ENCODE measurements at places on chromosomes 16 and 17. TPM values are rescaled to one million over a fixed set of nuclear protein-coding genes. Genes with fewer than 3 reads are reported as not detected.

DNA sequence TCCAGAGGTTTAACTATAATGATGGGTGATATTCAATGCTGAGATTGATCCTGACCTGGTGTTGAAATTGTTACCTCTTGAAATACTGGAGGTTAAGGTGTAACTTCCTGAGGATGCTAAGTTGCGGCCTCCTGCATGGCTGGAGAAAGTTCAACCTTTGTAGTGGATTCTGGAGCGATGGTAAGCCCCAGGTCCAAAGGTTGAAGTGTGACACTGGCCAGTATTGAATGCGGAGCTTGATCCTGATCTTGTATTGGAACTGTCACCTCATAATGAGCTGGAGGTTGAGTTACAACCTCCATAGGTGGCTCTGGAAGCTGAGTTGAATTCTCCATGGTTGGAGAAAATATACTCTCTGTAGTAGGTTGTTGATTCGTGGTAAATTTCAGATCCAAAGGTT, 17.0 kb downstream of the RDM1 start:
- DNase-seq = no peak

DNA sequence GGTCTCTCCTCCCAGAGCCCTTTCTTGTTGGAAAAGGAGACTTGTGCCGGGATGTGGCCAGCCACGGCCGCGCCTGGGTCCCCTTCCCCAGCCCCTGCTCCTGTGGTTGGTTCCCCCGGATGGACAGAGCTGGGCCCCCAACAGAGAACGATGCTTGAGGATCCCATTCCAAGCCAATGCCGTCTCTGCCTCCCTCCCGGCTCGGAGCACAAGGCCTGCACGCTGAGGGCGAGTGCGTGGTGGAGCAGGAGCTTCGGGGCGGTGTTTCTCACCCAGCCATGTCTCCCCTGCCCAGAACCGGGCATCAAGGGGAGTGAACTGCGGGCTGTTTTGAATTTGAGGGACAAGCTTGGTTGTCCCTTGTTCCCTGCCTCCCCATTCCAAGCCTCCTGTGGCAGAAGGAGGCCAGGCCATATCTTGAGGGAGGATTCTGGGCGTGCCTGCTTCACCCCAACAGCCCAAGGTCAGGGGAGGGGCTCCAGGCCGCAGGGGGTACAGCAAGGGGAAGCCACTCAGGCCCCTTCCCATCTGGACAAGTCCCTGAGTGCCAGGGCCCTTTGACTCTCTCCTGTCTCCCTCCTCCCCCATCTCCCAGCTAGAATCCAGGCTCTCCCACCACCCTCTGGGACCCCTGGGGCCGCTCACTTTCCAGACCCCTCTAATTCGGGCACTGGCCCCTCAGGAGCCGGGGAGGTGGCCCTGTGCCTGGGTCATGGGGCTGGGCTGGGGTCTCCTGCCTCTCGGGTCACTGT, 43.6 kb downstream of the SOCS3 start:
- DNase-seq = no peak

ALOX12 gene
- not detected for total RNA-seq

DNA sequence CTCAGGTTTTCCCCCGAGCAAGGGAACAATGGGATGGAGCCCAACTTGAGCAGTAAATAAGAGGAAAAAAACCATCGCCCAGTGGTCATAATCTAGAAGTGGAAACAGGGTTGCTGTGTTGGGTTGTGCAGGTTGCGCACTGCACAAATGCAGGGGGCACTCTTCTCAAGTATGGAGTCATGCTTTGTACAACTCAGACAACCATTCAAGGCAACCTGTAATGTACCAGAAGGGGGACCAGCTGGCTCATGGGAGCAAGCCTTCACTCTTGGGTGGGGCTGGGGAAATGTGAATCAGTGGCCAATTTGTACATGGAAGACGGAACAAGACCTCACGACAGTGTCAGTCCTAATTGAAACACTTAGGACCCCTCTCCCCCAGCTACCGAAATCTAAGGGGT, 23.9 kb upstream of the LITAF start:
- no peak for DNase-seq

DNA sequence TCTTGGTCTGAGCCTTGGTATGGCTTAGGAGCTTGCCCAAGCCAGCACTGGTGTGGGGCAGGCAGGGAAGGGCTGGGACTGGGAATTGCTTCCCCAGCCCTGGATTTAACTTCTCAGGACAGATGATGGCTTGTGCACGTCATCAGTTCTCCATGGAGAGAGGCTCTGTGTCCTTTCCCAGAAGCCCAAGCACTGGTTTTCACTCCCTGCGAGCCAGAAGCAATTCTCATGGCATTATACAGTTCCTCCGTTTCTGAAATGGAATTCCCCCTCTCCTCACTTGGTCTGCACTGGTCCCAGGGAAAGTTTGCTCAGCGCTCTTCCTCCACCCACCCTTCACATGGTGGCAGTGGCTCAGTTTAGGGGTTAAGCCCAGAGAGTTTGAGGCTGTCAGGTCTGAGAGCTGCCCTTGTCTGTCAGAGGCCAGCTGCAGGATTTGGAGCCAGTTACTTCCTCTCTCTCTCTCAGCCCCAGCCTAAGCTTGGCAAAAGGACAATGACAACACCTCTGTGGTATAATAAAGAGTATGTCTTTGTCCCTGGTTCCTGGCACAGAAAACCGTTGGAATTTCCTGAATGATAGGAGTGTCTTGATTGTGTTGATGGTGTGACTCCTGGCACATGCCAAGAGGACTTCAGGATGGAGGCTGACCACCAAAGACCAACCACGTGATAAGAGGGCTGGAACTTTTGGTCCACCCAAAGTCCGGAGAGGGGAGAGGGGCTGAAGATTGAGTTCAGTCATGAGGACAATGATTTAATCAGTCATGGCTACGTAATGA, 219.6 kb upstream of the TNRC6C start:
- peak; percentile 34 for DNase-seq

GRCh38 chr17:56890390-56890789, 23.5 kb downstream of the TRIM25 start:
- DNase-seq = no peak

EFCAB13 gene
- total RNA-seq = 3.8 TPM

DNA sequence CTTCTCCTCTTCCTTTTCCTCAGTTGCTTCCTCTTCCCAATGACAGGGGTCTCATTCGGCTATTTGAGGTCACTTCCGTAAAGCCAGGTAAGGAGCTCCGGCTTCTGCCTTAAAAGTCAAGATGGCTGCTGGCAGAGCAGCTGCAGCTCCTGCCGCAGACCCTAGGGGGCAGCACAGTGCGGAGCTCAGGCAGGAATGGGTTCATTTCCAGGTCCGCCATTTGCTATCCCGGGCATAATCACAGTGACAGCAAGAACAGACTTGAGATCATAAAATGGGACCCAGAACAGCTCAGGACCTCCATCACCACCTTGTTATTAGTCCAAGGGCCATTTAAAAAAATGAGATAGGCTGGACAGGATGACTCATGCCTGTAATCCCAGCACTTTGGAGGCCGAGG, 199.5 kb downstream of the ZNF18 start:
- DNase-seq = no peak

DNA sequence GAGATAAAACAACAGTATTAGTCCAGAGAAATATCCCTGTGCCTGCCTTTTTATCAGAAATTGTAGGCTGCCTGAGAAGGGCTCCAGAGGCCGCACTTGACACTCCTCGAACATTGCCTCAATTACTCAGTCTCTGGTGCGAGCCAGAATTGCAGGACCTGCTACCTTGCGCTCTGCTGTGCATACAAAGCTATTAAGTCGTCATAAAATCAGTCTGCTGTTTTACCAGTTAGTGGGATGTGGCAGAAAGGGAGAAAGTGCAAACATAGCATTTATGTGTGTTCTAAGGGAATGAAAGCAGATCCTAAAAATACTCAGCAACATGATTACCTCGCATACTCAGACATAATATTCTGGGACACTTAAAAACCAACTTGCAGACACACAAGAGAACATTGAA, 70.6 kb downstream of the TMC6 start:
- DNase-seq = no peak

- no peak for DNase-seq
Measured at GRCh38 chr16:50583211-50583610, 35.0 kb downstream of the NKD1 start.

GRCh38 chr17:8362651-8363332, 13.7 kb downstream of the KRABD2 start:
- DNase-seq = no peak

DNA sequence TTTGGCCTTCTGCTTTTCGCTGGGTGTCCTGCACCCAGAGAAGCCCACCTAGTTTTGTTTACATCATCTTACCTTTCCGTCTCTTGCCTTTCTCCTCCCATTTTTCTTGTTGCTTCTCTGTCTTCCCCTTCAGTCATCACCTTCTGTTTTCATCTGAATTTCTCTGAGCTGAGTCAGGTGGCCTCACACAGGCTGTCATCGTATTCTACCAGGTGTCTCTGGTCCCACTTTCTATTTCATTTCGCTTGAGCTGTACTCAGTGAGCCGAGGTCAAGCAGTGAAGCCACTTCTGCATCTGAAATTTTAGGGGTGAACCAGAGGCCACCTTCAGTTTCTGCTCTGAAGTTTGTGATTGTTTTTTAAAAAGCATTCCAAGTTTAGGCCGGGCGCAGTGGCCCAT, 9.7 kb downstream of the CRAMP1 start:
- no peak for DNase-seq

WDR45B gene
- total RNA-seq = 33.9 TPM

ZNF785 gene
- total RNA-seq = 10.8 TPM

GRCh38 chr16:68064791-68065365, 20.3 kb upstream of the NFATC3 start:
- DNase-seq = peak; percentile 72

- DNase-seq = no peak
Measured at GRCh38 chr17:4033751-4034251, 69.6 kb upstream of the ATP2A3 start.

- no peak for DNase-seq
Measured at GRCh38 chr16:77674888-77675287, 47.4 kb upstream of the NUDT7 start.

GPR142 gene
- total RNA-seq = not detected

KCNAB3 gene
- 10.9 TPM for total RNA-seq

HOXB6 gene
- total RNA-seq = 0.16 TPM
